ENCODE measurements at places on chromosomes 7 and 10.

DNA sequence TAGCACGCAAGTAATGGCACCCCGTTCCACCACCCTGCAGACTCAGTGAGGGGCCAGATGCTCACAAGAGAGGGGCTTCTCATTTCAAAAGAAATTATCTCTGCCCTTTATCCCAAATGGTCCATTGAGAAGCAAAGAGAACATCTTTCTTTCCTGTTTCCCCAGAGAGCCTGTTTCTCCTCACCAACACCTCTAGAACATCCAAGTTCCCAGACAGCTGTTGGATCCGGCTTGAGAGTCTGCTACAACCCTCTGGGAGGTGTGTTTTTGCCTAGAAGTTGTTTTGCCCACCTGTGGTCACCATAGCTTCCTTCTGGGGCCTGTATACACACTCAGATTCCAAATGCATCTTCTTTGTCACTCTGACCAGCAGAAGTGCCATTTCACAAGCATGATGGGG lies 637.4 kb downstream of the LRMDA start:
- DNase-seq: no peak

DNA sequence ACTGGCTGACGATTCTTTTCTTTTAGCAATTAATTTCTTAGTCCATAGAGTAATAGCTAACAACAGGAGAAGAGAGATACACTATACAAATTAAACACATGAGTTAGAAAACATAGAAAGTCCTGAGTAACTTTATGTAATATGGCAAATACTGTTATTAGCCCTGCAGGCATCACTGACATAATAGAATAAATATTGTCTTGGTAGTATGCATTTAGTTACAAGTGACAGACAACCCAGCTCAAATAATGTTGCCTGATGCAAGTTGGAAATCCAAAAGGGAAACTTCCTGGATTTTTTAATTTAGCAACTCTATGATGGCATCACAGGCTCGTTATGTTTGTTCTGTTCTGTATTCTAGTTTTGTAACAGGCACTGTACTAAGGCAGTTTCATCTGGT lies 95.1 kb downstream of the DKK1 start:
- no peak for DNase-seq

- DNase-seq: no peak
These were observed 161.6 kb downstream of the GLI3 start for GRCh38 chr7:42075418-42075817.

DNA sequence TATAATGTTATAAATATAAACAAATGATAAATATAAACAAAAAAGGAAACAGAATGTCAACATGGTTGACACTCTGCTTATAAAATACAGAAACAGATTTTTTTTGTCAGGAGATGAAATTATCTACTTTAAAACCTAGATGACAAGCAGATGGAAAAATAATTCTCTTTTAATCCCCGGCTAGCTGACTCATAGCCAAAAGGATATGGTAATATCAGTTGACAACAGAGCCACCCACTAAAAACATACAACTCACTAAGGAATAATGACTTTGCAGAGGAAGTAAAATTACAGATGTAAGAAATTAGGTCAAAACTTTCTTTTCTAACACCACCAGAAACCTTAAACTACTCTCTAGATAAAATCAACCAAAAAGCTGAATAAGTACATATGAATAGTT lies 131.1 kb upstream of the ABCB5 start:
- DNase-seq: no peak

DNA sequence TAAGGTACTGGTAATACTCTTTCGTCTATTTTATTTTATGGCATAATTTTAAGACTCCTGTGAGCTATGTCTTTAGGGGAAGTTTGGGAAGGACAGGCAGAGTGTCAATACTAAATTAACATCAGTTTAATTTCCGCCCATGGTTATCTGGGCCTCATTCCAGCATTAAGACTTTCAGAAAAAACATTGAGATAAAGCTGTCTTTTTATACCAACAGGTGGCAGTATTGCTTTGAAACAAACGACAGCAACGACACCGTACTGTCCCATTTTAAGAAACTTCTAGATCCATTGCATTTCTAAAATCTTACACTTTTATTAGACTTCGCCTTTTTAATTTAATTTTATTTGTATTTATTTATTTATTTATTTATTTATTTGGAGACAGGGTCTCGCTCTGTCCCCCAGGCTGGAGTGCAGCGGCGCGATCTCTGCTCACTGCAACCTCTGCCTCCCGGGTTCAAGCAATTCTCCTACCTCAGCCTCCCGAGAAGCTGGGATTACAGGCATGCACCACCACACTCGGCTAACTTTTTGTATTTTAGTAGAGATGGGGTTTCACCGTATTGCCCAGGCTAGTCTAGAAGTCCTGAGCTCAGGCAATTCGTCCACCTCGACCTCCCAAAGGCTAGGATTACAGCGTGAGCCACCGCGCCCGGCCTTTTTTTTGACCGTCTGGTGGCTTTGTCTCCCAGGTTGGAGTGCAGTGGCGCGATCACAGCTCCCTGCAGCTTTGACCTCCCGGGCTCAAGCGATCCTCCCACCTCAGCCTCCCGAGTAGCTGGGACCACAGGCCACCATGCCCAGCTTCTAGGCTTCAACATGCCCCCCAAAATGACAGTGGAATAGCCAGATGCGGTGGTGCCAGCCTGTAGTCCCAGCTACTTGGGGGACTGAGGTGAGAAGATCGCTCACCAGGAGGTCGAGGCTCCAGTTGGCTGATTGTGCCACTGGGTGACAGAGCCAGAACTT lies 78.7 kb upstream of the C1GALT1 start:
- DNase-seq: no peak

GRCh38 chr10:82464966-82465365 lies 590.0 kb downstream of the NRG3 start:
- DNase-seq: no peak

DNA sequence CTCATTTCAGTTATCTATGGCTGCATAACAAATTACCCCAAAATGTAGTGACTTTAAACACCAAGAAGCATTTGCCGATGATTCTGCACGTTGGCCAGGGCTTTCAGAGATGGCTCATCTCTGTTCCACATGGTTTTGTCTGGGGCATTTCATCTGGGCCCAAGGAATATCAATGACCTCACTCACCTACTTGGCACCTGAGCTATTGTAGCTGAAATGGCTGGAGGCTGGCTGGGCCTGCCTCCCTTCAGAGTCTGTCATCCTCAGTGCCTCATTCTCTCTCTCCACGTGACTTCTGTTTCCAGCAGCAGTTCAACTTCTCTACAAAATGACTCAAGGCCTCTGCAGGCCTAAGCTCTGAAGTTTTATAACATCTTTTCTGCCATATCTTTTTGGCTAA lies 119.4 kb upstream of the PRR15 start:
- DNase-seq: no peak

GRCh38 chr7:107563081-107563774 lies 492 bp downstream of the COG5 start:
- DNase-seq: no peak

DNA sequence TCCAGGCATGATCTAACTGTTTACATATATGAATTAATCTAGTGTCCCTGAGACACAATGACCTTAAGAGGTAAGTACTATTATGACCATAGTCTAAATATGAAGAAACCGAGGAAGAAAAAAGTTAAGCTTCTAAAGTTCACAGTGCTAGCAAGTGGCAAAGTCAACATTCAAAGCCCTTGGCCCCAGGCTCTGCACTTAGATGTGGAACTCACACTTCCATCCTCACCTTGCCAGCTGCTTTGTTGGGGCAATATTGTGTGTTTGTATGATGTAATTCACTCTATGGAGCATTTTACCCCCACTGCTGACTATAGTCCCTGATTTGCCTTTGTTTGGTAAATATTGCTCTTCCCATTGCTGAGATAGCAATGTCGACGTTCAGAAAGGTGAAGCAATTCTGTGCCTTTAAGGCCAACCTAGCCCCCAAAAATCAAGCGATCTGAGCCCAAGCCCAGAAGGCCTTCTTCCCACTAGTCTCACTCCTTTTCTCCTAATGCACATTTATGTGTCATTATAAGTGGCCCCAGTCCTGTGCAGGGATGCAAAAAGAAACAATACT lies 487.6 kb upstream of the ZMIZ1 start:
- no peak for DNase-seq

GRCh38 chr10:132813560-132814468 lies 27.9 kb upstream of the NKX6-2 start:
- DNase-seq: no peak

DNA sequence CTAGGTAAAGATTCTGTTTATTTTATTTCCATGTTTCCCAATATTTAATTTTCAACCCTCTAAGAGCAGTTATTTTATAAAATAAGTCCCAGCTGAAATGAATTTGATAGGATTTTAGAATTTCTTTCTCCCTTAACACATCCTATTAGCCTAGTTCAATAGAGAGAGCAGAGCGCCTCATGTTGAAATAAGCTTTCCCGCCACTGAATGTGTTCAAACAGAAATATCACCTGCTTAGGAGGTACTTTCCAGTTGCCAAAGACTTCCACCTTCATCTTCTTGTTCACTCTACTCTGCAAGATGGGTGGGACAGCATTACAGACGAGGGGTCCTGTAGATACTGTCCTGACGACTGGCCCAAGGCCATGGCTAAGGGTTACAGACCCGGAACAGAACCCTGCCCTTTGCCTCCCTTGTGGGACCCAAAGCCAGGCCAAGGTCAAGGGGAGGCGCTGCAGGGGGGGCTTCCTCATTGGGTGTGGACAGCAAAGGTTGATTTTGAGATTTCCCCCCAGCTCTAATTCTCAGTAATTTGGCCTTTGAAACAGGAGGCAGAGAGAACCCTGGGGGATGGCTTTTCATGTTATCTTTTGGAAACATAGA lies 62.0 kb downstream of the PARP12 start:
- no peak for DNase-seq

- DNase-seq: no peak
These were observed 3.3 kb downstream of the GOLGA7B start for GRCh38 chr10:97852840-97853405.

DNA sequence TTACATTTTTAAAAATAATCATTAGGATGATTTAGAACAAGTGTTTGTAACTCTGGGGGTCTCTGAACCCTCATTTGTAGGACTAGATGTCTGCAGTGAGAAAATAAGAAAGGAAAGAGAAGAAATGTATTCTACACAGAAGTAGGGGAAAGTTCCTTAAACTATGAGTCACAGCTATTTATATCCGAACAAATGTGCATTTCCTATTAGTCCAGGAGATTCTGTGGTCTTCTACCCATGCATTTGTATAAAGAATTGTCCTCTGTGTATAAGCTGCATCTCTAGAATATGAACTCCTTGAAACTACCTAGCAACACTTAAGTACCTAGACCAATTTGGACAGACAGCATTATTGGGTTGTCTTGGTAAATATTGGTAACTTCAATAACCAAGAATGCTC lies 15.9 kb upstream of the CD36 start:
- no peak for DNase-seq

- no peak for DNase-seq
These were observed 33.8 kb downstream of the CREB5 start for GRCh38 chr7:28446131-28446530.

DNA sequence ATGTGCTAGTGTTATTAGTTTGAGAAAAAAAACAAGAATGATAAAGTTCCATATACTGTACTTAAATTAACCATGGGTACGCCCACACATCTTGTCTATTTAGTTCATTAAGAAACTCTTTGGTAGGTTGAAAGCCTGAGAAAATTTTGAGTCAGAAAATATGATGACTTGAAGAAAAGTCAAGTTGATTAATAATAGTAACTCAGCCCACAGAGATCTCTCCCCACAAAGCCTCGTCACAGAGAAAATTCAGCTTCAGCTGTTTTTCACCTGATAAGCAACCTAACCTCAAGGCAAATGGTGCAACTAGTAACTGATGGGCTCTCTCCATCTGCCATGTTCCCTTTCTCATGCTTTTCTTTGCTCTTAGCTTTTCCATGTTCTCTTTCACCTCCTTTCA lies 1021.6 kb downstream of the GATA3 start:
- no peak for DNase-seq

DNA sequence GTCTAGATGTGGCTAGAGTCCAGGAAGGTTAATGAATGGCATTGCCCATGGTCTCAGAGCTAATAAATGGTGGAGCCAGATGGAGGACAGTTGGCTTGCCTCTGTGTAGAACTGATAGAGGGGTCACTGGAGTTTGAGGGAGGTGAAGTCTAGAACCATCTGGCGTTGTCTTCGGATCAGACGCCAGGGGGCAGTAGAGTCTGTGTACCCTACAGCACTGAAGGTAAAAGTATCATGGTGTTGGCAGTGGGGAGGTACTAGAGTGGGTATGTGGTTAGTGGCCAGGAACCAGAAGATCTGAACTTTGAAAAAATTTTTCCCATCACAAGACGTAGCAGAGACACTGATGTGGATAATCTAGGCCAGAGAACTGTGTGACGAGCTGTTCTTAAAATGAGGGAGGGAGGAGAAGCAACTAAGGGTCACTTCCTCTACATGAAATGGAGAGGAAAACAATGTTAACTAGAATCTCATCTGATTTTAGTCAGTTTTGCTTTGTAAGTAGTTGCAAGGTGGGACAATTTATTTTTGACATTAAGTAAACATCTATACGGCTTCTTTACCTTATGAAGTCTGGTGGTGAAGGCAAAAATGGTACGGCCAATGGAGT lies 227.9 kb upstream of the PRSS58 start:
- no peak for DNase-seq

DNA sequence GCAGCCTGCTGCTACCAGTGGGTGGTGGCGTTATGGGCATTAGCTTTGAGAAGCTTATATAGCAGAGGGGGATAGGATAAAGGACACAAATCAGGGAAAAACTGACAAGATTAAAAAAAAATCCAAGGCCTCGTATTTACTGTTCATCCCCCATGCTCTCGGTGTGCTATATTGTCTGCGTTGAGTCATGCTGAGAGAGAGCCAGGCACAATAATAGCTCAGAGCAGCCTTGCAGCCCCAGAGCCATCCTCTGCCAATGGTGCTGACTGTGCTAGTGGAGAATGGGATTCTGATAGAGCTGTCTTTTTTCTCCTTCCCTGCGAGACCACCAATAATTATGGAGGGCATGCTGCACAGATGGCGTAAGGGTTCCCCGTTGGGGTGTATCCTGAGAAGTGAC lies 51.7 kb upstream of the FZD1 start:
- DNase-seq: no peak

- no peak for DNase-seq
These were observed 96.9 kb downstream of the TRIM24 start for GRCh38 chr7:138556771-138557484.

- no peak for DNase-seq
These were observed 44.4 kb upstream of the CD36 start for GRCh38 chr7:80593869-80594586.

- DNase-seq: no peak
These were observed 158.3 kb downstream of the EGFR start for GRCh38 chr7:55177068-55177530.

- no peak for DNase-seq
These were observed 44.6 kb upstream of the VDAC2 start for GRCh38 chr10:75165684-75166622.

DNA sequence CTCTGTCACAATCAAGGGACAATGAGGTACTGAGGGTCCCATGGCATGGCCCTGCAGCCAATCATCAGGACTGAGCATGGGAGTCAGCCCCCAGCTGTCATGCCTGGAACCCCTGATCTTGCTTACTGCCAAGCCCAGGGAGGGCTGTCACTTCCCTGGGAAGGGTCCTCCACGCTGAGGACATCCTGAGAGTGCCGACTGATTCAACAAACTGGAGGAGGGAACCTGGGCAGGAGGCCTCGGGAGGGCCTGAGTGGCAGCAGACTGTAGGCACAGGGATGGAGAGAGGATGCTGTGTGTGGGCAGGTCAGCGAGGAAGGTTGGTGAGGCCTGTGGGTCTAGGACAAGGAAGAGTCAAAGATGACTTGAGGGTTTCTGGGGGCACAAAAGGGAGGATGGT lies 154.3 kb downstream of the ZNF248 start:
- no peak for DNase-seq

- DNase-seq: no peak
These were observed 126.2 kb downstream of the LHPP start for GRCh38 chr10:124587811-124588211.

GRCh38 chr7:72059925-72060324 lies 352.2 kb downstream of the CALN1 start:
- DNase-seq: no peak

Measured in activated naive CD4-positive, alpha-beta T cell treated with anti-CD3 and anti-CD28 coated beads, Interleukin-2, amount 50 U/mL, for 72 hours (primary cell).